ENCODE measurements at places on chromosomes 7 and 10.

GRCh38 chr7:146892151-146892550, 775.5 kb downstream of the CNTNAP2 start:
- no peak for DNase-seq

DNA sequence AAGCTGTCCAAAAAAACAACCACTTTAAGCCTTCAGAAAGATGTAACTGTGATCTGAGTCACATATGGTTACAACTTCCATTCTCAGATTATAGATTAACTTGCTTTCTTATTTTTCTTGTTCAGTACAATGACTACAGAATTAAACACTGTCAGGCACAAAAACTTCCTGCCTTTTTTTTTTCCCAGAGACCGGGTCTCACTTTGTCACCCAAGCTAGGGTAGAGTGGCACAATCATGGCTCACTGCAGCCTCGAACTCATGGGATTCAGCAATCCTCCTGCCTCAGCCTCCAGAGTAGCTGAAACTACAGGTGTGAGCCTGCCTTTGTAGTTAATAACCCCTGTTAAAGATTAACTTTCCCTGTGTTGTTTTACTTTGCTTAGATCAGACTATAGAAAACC, 163.2 kb downstream of the AVL9 start:
- DNase-seq: no peak

DNA sequence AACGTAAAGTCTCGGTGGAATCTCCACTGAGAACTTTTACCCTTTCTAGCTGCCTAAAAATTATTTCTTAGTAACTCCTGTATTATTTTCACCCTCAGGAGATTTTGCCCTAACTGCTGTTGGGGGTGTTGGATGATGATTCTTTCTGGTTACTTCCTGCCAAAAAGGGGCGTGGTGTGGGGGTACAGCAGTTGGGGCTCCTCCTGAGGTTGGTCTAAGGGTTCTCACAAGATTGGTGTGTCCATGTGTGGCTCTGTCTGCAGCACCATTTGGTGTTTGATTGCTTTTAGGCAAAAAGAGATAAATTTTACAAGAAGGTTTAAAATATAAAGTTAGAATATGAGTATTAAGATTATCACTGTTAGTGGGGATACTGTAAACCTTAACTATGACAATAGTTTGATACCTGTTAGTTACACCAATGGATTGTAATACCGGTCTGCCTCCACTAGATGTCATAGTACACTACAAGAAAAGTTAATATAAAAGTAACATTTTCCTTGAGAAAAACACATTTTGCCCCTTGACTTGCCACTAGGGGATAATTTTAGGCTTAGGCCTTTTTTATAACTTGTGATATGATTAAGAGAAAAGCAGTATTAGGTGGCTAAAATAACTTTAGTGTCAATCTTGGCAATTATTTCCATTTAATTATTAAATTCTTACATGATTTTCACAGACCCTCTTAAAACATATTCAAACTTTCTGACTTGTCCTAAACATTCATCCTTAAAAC, 928.7 kb downstream of the IPMK start:
- DNase-seq: peak; percentile 1

DNA sequence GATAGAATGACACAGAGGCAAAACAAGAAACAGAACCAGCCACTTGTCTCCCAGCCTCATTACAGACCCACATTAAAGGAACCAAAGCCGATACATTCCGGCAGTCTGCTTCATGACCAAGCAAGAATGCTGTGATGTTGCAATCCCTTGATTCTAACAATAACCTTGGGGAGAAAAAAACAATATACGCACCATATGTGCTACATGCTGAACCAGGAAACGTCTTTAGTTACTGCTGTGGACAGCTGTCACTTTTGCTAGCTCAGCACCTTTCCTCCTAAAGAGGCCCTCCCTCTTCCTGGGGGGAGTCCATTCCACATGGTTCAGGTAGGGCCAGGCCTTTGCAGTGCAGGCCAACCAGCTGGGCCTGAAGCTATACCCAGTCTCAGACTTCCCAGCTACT, 79.1 kb downstream of the PRTFDC1 start:
- DNase-seq: no peak

DNA sequence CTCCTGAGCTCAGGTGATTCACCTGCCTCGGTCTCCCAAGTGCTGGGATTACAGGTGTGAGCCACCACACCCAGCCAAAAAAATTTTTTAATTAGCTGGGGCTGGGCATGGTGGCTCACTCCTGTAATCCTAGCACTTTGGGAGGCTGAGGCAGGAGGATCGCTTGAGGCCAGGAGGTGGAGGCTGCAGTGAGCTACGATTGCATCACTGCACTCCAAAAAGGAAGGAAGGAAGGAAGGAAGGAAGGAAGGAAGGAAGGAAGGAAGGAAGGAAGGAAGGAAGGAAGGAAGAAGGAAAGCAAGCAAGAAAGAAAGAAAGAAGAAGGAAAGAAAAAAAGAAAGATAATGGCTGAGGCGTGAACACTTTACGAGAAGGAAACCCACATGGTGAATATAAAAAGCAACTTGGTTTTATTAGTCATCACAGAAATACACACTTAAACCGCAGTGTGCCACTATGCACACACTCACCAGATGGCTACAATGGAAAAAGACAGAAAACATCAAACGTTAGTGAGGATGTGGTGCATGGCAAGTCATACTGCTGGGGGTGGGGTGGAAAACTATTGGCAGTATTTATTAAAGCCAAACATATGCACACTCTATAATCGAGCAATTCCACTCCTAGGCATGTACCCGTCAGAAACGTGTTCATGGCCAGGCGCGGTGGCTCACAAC, 4.4 kb upstream of the CCL26 start:
- DNase-seq: no peak

DNA sequence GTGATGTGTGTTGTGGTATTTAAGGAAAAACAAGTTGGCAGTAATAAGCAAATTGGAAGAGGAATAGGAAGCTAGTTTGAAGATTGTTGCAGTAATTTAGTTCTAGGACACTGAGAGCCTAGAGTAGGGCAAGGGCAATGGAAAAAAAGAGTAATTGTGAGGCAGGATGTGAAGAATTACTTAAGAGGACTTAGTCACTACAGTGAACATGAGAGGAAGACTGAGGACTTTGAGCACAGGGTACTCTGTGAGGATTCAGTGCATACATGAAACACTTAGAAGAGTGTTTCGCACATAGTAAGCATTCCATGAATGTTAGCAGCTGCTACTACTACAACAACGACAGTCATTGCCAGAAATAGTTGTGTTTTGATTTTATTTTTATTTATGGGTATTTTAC, 30.9 kb upstream of the DKK1 start:
- no peak for DNase-seq

DNA sequence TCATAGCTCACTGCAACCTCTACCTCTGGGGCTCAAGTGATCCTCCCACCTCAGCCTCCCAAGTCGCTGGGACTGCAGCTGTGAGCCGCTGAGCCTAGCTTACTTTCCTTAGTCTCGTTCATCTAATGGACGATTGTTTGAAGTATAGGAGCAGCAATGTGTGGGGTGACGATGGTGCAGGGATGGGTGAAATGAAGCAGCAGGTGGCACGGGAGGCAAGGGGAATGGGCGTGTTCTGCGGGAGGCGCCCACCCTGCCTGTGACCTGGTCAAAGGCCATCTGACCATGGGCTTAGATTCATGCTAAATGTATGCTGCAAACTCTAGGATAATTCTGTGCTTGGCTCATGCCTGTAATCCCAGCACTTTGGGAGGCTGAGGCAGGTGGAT, 210.7 kb downstream of the MAD1L1 start:
- no peak for DNase-seq

GRCh38 chr7:40742270-40742669, 607.5 kb downstream of the SUGCT start:
- no peak for DNase-seq

GRCh38 chr7:25656581-25657026, 428.3 kb upstream of the NPVF start:
- no peak for DNase-seq

DNA sequence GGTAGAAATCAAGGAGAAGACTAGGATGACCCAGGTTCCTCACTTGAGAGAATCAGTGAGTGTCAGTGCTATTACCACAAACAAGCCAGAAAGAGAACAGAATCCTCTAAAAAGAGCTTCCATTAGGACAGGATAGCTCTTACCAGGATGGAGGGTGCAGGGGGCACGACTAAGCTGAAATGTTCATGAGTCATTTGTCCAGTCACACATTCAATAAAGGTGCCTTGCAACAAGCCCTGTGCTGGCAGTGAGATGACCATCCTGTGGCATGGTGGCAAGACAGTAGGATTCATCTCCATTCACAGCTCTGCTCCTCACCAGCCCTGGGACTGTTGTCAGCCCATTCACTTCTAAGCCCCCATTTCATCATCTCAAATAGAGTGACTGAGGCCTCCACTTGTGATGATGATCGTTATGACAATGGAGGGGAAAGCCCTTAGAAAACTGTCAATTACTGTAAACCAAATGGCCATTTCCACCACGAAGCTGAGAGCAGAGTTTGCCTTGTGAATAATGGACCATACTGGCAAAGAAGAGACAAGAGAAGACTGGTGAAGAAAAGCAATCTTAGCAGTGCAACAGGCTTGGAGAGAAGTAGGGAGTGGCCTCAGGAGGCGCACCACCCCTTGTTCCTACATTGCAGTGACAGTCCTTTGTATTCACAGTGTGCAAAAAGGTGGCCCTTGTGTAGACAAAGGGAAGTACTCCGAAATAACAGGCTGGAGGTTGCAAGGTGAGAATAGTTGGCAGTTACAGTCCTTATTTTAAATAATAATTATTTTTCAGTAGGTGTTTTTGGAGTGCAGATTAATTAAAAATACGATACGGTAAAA, 9.0 kb upstream of the WIPF3 start:
- DNase-seq: no peak

DNA sequence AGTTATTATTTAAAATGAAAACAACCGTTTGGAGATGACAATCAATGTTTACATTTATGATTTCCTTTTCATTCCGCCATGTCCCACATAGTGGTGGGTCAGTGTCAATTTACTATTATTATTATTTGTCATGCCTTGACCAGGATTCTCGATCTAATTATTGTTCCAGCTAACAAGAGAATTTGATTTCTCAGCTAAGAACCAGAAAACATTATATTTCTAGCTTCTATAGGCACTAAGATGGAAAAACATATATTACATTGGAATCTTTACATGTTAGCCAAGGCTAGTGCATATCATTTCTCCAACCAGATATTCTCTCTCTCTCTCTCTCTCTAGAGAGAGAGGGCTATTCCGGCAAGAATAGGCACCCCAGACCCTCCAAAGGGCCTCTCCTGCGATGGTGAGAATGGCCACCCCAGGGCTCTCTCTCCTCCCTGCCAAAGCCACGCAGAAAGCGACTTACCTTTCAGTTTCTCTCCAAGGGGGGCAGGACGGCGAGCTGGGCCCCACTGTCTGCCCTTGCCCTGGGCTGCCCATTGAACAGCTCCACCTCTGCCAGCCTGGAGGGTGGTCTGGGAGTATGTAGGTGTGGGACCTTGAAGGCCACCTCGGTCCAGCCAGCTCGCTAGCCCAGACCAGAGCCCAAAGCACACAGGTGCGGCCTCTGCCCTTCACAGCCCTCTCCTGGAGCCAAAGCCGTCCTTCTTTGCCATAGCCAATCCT, 2.4 kb downstream of the HOXA3 start:
- DNase-seq: no peak

DNA sequence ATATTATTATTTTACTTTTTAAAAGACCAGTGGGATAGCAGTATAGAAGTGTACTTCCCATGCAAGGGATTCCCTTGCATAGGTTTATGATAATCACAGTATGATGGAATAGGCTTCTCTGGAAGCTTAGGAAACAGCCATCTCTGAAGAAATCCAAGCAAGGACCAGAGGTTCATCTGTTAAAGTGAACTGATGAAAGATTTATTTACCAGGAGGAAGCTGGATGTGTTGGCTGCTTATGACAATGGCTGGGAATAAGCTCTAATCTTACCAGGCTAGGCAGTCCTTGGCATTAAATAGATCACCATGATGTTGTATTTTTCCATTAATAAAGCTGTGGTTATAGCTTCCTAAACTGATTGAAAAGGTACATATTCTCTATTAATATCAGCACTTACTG, 32.0 kb downstream of the FRA10AC1 start:
- DNase-seq: no peak

DNA sequence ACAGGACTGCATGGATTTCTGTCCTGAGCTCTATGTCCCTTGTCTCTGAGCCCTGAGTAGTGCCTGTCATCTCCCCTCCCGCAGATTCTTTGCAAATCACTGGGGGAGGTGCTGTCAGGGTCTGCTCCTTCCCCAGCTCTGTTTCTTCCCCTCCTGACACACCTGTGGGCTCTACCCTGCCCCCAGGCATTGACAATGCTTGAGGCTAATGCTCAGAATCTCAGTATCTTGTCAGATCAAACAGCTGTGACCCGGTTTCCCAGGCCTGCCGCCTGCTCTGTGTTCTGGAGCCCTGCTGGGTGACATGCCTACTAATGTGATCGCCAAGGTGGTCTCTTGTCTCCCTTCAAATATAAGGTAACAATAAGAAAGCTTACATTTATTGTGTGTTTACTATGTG, 209.0 kb downstream of the POU6F2 start:
- no peak for DNase-seq

- DNase-seq: no peak
Observed at GRCh38 chr10:101778781-101779543, 3.0 kb upstream of the FGF8 start.

GRCh38 chr10:6780008-6780677, 200.1 kb upstream of the PRKCQ start:
- DNase-seq: no peak

GRCh38 chr10:132785723-132786475, at the start of gene NKX6-2:
Gene NKX6-2, minus strand, starts transcription at chr10:132786147. Its CDS starts 199 bp downstream, at chr10:132785948.
- no peak for DNase-seq

- no peak for DNase-seq
Observed at GRCh38 chr7:30896783-30897637, 14.6 kb upstream of the AQP1 start.

DNA sequence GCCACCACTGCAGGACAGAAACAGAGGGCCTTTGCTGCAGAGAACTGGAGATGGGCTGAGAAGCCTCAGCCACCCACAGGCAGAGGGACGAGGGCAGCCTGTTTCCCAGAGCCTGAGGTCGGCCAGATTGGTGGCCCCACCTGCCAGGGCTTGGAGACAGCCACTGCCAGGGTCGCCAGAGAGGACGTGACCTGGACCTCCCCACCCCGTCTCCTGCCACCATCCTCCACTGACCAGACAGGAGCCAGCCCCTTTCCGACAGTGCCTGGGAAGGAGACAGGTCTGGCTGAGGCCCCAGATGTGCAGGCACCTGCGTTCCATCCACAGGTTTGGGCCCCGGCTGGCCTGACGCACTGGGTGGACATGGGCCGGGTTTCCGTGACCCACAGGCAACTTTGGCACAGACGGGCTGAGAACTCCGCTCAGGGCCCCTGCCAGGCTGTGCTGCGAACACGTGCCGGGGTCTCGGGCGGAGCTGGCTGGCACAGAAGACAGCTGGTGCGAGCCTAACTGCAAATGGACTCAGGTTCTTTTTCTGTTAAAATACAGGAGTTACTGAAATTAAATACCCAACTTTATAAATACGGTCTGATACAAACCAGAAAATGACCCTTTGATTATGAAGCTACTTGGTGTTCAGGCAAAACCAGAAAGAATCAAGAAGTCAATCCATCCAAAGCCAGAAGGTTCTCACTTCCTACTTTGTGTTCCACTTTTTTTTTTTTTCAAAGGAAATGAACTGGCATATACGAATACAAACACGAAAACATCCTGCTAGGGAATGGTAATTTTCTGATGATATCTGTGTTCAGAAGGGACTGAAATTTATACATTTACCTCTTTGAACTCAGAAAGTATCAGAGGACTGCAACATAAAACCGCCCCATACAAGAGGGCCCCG, 6.9 kb downstream of the COX19 start:
- DNase-seq: no peak

Measured in keratinocyte (primary cell).